ENCODE measurements at places on chromosomes 12 and 14.

DNA sequence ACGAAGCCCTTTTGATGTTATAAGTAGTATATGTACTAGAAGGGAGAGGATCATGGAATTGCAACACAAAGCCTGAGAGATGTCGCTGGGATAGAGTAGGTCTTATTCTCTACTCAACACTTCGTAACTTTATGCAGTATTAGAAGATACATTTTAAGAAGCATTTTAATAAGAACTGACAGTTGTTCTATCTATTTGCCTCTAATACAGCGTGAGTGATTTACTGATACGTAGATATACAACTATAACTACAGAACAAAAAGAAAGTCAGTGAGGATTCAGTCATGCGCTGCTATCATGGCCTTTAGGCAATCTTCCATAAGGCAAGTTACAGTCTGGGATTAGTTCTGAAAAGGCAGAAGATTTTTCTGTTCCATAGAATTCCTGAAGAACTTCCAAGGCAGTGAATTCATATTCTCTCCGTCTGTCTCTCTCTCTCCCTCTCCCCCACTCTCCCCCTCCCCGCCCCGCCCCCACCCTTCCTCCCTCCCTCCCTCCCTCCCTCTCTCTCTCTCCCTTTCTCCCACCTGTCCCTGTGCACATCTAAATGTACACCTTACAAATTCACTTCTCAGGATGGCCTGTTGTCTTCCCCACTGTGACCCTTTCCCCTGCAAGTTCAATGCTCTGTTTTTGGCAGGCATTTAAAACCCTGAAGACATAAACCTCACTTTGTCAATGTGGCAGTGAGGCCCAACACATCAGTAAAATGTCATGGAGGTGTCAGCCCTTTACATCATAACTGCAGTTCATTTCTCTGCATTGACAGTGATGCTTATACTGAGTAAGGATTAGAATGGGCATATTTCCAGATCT, 470.6 kb downstream of the EGLN3 start:
- no peak for DNase-seq

GRCh38 chr12:44174053-44174452, 338.2 kb downstream of the TMEM117 start:
- DNase-seq: no peak

DNA sequence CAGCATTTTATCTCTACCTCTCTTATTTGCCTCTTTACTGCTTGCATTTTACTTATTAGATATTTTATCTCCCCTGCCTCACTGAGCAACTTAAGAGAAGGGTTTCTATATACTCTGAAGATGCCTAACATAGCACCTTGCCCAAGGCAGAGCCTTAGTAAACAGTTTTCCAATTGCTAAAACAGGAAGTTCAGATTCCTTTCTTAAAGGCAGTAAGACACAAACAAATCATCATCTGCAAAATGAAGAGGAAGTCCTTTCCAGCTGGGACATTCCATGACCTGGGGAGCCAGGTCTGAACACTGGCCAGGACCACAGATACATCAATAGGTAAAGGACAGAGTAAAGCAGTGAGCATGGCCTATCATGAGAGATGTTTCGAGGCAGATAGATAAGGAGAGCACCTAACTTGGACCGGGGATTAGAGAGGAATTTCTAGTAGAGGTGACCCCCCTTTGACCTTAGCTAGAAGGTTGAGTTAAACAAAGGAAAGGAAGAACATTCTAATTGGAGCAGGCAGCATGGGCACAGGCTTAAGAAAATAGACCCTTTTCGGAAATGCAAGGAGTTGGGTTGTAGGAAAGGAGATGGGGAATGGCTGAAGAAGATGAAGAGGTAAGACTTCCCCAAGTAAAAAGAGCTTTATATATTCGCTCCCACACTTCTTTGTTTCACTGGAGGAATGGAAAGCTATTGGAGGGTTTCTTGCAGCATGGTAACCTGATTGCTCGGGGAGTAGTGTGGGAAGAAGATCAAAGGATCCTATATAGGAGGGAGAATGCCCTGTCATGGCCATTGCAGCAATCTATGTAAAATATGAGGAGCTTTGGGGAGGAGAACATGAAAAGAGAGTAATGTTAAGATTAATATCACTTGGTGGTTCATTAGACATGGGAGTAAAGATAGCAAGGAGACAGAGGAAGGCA, 94.8 kb downstream of the PHLDA1 start:
- DNase-seq: no peak

DNA sequence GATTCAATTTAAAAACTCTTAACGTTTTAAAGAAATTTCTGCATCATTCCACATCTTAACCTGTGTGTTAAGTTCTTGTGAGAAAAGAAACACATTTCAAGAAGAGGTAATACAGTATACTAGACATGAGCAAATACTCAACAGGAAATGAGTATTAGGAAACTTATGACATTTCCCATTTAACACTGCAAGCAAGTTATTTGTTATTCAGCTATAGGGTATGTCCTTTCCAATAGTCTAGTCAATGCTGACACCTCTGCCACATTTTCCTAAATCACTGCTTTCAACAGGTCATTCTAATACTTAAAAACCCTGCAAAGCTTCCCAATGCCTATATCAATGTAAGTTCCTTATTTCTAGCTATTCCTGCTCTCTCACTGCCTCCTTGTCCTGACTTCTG, 93.1 kb downstream of the DDHD1 start:
- no peak for DNase-seq

DNA sequence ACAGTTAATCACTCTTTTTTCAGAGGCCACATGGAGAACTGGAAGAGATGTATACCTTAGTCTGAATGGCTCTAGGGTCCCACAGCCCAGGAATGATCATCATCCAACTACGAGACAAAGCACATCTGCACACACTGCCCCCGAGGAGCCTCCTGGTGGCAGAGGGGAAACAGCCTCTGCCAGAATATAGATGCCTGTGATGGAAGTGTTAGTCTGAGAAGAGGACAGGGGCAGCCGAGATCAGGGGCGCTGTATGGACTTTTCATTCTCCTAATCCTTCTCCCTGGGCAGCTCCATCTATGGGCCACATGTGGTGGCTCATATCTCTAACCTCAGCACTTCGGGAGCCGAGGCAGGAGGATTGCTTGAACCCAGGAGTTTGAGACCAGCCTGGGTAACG, 82.8 kb upstream of the CAPRIN2 start:
- no peak for DNase-seq

DNA sequence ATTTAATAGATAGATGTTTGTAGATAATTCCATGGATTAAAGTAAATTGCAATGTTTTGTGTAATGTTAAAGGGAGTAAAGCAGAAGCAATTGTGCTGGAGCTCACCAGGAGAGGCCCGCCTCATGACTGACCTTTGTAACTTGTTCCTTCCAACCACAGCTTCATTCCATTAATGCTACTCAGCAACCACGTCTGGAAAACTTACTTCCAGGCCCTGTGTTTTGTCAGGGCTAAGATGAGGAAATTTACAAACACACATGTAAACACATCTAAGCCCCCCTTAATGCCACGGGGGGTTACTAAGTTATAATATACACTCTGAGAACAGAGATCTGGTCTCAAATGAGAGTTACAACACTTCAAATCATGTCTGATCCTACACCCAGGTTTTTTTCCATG, 12.4 kb downstream of the LUM start:
- no peak for DNase-seq
